ENCODE measurements at places on chromosomes 1 and 21.

GRCh38 chr1:82197606-82198005 lies 396.9 kb downstream of the ADGRL2 start:
- no peak for DNase-seq

DNA sequence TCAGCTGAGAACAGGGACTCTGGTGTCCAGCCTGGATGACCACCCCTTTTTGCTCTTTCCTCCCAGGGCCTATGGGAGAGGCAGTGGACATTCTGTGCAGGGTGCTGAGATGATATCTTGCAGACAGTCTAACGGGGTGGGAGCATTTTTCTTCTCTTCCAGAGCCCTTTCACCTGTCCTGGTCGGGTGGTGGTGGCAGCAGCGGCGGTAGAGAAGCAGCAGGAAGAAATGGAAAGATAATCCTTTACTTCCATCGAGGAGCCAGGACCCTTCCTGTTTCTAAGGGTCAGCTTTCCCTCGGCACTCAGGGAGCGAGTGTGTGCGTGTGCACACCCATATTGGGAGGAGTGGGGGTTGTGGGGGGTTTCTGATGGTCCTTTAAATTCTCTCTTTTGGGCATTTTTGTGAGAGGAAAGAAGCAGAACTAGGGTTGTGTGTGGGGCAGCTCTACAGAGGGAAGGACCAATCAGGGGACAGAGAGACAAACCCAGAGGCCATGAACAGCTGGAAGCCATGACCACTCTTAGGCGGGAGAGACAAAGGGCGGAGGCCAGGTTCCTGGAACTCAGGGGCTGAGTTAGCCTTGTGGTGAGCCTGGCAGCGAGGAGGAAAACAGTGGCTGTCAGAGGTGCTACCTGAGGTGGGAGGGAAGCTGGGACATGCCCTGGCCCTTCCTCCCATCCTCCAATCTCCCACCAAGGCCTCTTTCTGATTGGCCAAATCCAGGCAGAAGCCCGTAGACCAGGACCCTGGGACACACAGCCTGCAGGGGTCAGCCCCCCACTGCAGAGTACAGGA lies 31.2 kb upstream of the CSF3R start:
- DNase-seq, result no peak

DNA sequence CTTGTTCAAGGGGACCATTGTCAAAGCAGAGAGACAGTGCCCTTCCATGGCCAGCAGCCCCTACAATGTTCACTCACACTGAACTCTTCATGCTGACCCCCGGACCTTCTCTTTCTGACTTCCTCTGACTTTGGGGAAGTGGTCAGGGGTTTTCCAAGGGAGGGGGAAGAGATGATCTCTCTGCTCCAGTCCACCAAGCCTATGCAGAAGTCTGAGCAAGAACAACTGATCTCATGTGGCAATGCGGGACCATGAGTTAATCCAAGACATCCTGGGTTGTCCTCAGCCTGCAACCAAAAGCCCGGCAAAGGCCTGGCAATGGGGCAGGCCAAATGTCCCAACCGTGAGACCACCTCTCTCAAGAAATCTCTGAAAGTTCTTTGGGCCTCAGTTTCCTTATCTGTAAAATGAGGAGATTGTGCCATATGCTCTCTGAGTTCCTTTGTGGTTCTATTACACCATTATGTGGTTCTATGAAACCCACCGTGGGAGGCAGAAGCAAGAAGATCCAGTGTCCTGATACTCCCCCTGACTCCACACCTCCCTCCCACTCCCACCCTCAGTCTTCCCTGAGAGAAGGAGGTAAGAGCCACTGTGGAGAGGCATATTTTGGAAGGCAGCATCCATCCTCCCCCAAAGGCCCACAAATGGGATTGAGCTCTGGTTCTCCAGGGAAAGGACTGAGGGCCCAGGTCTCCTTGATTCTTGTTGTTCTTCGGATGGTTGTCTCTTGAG lies 11.8 kb upstream of the ARHGEF2 start:
- no peak for DNase-seq

- no peak for DNase-seq
Measured at GRCh38 chr1:197912739-197913494, 4.3 kb upstream of the LHX9 start.

GRCh38 chr1:59520827-59521418 lies 224.0 kb downstream of the FGGY start:
- DNase-seq, result no peak

DNA sequence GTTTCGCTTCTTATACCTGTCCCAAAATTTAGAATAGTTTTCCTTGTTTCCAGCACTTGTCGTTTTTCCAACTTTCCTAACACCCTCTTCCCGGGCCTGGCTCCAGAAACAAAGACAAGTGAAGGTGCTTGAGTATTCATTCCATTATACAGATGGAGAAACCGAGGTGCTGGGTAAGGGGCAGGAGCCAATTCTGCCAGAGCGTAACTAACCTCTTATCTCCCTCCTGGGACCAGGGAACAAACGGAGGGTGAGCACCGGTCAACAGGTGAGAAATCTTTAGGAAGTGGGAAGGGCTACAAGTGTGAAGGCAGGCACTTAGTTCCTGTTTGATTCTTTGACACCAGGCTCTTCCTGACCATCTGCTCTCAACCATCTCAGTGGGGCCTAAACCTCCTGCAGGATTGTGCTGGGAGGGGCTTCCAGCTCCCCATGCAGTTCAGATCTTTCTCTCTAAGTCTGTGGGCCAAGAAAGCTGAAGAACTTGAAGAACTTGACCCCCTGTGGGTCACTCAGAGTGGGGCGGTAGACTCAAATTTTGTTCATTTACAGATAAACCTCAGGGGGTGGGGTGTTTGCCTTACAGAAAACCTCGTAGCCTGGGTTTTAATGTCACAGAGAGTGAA lies 8.7 kb downstream of the PLXNA2 start:
- no peak for DNase-seq

GRCh38 chr1:24822887-24823286 lies 77.6 kb downstream of the CLIC4 start:
- DNase-seq, result no peak

- DNase-seq, result no peak
Measured at GRCh38 chr21:34843562-34843961, 174.8 kb downstream of the CLIC6 start.
